Suppressor macrophage treated with lipopolysaccharide for 1 hour (primary cell): ENCODE measurements at places on chromosomes 6 and 20.
A peak's percentile ranks its signal among the peaks of the same experiment; 100 is the strongest.

GRCh38 chr6:111844376-111844775, 28.9 kb downstream of the FYN start:
- no peak for DNase-seq

DNA sequence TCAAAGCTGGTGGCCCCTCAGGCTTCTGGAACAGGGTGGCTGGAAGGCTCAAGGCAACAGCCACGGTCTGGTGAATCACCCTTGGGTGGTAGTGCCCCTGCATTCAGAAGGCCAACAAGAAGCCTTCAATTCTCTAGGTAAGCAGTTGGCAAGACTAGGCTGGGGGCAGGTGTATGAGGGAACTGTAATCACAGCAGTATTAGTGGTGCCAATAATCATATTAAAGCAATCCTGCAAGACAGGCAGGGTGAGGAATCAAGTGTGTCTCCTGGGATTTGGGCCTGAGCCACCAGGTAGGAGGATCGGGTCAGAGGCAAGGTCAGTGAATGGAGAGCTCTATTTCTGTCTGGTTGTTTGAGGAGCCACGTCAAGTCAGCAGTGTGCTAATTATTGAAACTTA, 24.9 kb upstream of the SCUBE3 start:
- no peak for DNase-seq

DNA sequence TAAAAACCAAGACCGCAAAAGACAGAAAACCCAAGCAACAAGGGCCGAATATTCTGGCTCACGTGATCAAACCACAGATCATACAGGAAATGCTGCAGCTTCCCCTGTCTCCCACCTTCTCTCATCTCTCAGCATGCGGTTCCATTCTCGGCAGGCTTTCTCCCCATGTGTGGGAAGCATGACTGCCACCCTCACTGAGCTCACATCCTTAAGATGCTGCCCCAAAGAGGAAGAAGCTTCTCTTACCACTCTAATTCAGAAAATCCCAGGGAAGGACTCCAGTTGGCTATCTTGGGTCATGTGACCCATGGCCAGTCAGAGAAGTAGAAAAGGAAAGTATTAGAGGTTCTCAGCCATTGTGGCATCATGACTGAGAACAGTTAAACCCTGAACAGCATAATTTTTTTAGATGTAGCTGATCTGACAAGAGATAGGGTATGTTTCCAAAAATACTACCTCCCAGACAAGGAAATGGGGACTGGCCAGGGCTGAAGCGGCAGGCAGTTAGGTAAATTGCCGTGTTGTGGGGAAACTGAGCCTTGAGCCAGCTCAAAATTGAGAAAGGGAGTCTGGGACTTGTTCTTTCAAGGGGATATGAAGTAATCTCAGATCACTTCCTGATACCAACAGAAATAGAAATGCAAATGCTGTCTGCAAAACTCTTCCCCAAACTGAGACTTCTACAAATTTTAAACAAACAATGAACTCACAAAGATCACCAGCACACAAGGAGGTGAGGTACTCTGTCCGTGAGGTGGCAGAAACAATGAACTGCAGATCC, 37.1 kb upstream of the GRM4 start:
- peak; percentile 89 for DNase-seq

DNA sequence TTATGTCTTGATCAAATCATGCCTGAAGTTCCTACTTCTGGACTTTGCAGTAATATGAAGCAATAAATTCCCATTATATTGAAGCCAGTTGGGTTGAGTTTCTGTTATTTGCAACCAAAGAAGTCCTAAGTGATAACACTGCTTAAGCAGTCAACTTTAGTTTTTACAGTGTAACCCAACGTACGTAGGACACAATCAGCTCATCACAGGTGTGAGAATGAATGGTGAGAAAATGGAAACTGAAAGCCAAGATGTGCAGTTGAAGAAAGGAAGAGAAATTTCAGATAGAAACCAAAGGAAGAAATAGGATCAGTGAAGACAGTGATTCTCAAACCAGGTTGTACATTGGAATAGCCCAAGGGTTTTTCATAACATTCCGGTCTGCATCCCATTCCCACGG, 211.4 kb upstream of the ZFP64 start:
- no peak for DNase-seq

GRCh38 chr6:24009319-24009718, 116.7 kb upstream of the NRSN1 start:
- DNase-seq = no peak

DNA sequence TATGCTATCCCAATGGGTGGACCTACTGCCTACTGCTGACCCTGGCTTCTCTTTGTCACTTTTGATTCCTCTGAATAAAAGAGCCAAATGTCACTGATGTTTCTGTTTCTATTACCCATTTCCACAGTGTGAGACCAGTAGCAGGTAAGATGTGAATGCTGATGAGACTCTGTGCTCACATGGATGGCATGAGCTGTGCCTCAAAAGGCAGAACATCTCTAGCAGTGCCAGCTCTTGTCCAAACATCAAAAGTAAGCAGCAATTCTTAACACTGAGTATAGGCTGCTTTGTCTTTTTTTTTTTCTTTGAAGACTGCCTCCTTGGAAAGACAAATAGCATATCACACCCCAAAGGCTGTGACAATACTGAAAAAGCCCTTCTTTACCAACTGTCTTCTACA, 459.2 kb upstream of the RUNX2 start:
- DNase-seq = no peak

DNA sequence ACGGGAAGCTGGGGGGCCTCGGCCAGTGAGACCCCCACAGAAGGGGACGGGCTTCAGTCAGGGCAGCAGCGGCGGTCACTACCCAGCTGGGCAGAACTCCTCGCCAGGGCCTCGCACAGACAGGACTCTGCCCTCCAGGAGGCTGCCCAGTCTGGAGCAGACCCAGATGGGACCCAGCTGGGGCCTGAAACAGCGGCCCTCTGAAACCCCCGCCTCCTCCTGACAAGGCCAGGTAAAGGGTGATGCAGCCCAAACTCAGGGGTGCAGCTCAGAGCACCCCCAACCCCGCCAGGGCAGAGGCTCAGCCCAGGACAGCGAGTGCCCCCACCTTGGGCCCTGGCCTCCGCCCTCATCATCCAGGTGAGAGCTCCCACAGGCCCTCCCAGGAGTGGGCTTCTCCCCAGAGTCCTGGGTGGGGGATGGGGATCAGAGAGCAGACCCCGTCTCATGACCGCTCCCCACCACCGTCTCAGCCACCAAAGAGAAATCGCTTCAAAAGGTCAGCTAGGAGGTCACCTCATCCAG, 2.2 kb downstream of the EEF1A2 start:
- DNase-seq = no peak

- no peak for DNase-seq
Observed at GRCh38 chr6:71531841-71532240, 243.2 kb downstream of the OGFRL1 start.

GRCh38 chr6:20660534-20660933, 126.3 kb downstream of the CDKAL1 start:
- DNase-seq = no peak

DNA sequence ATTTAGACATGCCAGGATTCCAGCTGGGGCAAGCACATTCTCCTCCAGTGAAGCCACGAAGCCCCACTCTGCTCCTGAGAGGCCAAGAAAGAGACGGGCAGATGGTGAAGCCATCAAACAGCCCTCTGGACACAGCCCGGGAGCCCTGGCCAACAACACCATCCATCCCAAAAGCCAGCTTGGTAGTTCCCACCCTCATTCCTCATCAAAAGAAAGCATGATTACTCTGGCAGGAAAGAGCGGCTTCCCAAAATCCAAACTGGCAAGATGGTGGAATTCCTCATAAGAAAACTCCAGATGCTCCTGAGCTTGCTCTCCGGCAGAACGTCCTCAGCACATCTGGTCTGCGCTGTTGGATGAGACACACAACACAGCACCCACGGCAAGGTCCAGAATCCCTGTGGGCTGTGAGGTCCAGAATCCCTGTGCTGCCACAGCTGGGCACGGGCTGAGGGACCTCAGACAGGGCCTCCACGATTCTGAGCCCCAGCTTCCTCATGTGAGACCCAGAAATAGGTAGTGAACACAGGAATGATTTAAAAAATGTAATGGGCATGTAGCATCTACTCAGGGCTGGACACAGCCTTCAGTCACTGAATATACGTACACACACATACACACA, 52.6 kb downstream of the THBS2 start:
- no peak for DNase-seq

DNA sequence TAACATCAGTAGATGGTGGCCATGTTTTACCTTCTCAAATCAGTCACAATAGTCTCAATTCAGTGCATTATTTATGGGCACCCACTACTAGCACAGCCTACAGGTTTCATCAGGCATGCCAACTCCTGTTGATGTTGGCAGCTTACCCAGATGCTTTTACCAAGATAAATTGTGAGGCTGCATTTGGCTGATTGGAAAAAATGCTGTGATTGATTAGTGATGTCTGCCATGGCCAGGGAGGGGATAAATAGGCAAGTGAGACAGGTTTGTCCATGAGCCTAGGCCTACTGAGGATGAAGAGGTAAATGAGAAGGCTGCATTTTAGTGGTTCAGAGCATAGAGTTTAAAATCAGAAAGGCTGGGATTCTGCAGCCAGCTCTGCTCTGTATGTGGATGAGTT, 227.1 kb downstream of the NFATC2 start:
- DNase-seq = no peak

DNA sequence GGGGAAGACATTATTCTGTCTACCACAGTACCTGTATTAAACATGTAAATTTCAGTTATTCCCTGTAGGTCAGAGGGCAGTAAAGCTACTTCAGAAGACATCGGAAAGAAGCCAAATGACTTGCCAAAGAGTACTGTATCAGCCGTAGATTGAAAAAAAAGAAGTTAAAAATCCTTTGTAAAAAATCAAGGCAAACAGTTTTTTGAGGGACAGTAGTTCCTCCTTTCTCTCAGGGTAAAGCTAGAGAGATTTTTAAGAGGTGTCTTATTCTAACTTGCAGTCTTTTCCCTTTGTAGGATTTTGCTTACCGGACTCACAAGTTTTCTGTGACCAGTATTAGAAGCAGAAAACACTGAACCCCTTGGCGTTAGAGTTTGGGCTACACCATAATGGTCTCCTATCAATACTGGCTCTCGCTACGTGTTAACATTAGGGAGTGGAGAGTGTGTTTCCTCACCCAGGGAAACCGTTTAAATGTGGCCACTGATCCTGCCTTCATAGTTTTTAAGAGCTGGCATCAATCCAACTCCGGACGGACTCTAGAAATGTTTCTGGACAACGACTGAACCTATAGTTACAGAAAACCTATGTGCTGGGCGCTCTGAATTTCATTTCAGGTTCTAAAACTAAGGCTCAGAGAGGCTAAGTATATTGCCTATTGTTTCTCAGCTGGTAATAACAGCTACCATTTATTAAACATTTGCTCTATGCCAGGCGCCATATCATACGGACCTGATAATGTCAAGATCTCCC, 1.3 kb upstream of the ASXL1 start:
- peak; percentile 33 for DNase-seq

DNA sequence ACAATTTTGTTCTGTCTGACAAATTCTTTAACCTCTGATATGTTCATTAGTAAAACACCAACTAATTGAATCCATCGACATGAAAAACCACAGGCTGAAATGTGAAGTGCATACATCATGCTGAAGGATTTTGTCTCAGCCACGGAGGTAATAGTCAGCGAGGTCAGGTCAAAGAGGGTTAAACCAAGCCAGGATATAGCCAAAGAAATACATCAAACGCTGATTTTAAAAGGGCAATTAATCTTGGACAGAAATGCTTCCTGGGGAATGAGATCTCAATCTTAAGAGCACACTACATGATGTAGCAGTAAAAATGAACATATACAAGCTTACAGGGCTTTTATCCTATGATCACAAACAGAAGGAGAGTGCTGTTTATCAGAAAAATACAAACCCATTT, 106.7 kb downstream of the PRDM1 start:
- no peak for DNase-seq

DNA sequence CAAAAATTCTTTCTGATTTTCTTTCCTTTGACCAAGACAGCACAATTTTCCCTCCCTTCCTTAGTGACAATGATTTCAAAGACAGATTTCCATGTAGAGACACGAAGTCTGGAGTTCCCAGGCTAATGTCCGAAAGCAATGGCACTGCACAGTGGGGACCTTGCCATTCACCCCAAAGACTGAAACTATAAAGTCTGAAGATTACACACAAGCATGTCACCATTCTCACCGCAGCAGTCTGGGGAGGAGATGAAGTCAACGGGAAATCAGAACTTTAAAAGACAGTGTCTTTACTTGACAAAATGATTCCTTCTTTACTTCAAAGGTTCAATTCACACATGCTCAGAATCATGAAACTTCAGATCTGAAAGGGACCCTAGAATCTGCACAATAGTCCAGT, 8.3 kb downstream of the B4GALT5 start:
- DNase-seq = no peak

DNA sequence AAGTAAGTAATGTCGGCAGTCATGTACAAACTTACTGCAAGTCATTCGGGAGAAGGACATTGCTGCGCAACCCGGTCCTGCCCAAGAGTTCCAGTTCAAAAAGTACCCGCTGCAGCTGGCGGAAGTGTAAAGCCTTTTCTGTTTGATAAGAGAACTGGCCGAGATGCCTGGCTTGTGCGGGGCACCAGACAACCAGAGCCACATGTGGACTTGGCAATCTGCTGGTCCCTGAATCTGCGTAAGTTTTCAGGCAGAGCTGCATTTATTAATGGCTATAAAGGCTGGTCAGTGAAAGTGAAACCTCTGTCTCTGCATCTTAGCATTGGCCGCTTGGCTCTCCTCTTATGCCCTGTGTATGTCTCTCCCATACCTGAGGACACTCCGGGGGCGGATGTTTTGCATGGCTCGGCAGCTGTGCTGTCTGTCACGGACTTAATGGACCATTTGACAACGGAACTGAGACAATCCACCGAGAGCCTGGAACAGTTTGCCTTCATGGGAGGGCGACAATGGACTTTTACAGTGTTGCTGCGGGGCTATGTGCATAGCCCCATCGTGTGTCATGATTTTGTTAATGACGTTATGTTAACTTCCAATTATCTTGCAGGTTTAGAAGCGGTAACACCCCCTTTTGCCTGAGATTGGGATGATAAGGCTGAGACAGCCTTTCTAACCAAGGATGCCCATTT, 19.8 kb upstream of the RGS17 start:
- no peak for DNase-seq

DNA sequence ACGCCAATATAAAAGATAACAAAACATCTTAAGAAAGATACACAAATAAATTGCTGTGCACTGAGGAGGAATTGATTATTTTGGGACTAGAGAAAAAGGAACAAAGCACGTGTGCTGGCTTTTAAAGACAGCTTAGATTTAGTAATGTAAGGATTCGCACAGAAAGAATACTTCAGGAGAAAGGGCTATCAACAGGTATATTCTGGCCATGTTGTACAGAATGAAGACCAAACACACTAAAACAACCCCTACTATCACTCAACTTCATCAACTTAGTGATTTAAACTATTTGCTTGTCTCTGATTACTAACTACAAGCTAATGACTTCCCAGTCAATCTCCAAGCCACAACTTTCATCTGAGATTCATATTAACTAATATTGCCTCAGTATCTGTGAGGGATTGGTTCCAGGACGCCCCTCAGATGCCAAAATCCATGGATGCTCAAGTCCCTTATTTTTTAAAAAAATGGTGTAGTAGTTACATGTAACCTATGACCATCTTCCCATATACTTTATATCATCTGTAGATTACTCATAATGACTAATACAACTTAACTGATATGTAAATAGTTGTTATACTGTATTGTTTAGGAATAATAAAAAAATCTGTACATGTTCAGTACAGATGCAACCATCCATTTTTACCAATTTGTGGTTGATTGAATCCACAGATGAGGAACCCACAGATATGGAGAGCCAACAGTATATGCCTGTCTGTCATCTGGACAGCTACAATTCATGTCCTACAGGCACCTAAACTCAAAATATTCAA, 4.5 kb downstream of the DEK start:
- DNase-seq = peak; percentile 63

GRCh38 chr6:47152666-47153403, 110.7 kb upstream of the ADGRF1 start:
- no peak for DNase-seq
